Urinary bladder (tissue), 4 donors: ENCODE measurements at places on chromosomes 1 and 21.

- DNase-seq, result no peak
Observed at GRCh38 chr1:179924268-179924667, 30.3 kb upstream of the CEP350 start.

- DNase-seq, result no peak
Observed at GRCh38 chr1:91751275-91751674, 134.7 kb downstream of the TGFBR3 start.

GRCh38 chr1:17120481-17120877 is 1.2 kb upstream of the PADI2 start:
- DNase-seq, result no peak

GRCh38 chr1:21239221-21239620 is 51.0 kb downstream of the ECE1 start:
- DNase-seq, result no peak

GRCh38 chr21:26969971-26970725 is 3.3 kb upstream of the ADAMTS5 start:
- no peak for DNase-seq
